ENCODE measurements at places on chromosomes 11 and 22.
A peak's percentile ranks its signal among the peaks of the same experiment; 100 is the strongest.

DNA sequence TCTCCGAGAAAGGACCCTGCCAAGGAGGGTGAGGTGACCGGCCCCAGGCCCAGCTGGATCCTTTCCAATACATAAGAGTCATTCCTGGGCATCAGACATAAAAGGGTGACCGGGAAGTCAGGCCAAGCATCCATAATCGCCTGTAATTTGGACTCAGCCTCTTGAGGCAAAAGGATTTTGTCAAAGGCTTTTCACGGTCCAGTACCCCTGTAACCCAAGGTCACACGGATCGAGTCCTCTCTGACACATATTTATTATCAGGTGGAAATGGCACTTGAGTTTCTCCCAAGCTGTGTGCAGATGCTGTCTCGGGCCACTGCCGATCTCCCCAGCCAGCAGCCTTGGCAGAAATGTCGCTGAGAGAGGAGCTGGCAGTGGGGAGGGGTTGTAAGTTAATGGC, 556.5 kb downstream of the MN1 start:
- no peak overlapping the region for H3K27ac ChIP-seq
- DNase-seq, result no peak
- no peaks in the 10 kb centered on the region for H3K36me3 ChIP-seq
- peaks cover 6% of the 10 kb centered on the region for H3K4me1 ChIP-seq
- H3K27me3 ChIP-seq, result no peaks in the 10 kb centered on the region
- H3K4me3 ChIP-seq, result no peak overlapping the region

DNA sequence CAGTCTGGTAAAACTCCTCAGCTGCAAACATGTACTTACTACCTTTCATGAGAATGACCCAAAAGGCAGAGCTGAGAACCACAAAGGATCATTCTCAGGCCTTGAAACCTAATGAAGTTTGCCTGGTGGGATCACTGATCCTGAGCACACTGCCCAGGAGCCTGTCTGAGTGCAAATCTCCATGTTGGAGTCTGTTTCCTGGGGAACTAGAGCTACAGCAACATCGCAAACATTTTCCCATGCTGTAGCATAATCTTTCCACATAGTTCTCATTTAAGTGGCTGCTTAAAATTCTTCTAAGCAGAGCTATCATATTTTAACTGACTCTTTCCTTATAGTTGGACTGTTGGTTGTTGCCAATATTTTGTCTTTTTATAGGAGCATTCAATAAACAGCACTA, 58.5 kb downstream of the GUCY1A2 start:
- H3K27me3 ChIP-seq, result no peaks in the 10 kb centered on the region
- H3K4me1 ChIP-seq, result no peaks in the 10 kb centered on the region
- H3K36me3 ChIP-seq, result no peaks in the 10 kb centered on the region
- H3K4me3 ChIP-seq, result no peak overlapping the region

- DNase-seq, result no peak
- no peak overlapping the region for H3K4me3 ChIP-seq
- H3K27ac ChIP-seq, result no peak overlapping the region
- H3K36me3 ChIP-seq, result no peaks in the 10 kb centered on the region
- no peaks in the 10 kb centered on the region for H3K4me1 ChIP-seq
These were observed 76.4 kb upstream of the DRD2 start for GRCh38 chr11:113551645-113552044.

DNA sequence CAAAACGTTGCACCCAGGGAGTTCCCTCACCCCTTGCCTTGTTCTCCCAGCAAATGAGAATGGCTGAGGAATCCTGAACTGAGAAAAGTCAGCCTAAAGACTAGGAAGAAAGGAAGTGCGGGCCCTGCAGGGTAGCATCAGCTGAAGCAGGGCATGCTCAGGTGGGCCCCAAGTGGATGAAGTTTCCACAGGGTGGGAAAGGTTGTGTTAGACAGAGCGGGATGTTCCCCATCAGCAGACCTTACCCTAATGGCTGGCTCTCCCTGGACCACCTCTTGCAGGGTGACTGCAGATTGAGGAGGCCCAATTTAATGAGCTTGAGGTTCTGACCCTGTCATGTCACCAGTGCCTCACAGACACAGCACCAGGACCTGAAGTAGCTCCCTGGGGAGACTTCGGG, 81.5 kb upstream of the MYOD1 start:
- no peaks in the 10 kb centered on the region for H3K4me1 ChIP-seq
- no peaks in the 10 kb centered on the region for H3K27me3 ChIP-seq
- H3K36me3 ChIP-seq, result no peaks in the 10 kb centered on the region
- no peak overlapping the region for H3K27ac ChIP-seq

DNA sequence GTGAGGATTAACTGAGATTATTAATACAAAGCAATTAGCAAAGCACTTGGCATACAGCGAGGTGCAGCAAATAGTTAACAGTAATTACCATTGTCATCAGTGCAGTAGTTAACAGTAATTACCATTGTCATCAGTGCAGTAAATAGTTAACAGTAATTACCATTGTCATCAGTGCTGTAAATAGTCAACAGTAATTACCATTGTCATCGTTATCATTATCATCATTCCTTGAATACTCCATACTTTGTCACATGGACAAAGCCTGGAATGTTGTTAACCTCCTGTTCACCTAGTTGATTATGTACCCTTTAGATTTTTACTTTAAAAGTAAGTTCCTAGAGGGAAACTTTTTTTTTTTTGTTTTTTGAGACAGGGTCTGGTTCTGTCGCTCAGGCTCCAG, 19.5 kb upstream of the LYVE1 start:
- no peak for DNase-seq
- H3K27me3 ChIP-seq, result no peaks in the 10 kb centered on the region
- H3K4me3 ChIP-seq, result no peak overlapping the region
- H3K4me1 ChIP-seq, result peaks cover 33% of the 10 kb centered on the region
- H3K36me3 ChIP-seq, result no peaks in the 10 kb centered on the region

DNA sequence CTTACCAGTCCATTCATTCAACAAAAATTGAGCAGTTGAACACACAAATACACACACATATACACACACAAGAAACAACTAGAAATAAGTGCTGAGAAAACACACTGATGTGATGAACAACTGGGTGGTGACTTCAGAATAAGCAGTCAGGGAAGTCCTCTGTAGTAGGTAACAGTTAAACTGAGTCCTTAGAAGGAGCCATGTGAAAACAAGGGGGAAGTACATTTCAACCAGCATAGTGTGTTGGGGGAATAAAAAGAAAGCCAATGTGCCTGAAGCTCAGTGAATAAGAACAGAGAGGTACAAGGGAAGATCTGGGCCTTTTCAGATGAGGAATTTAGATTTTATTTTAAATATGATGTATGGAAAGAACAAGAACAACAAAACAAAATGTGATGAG, 6.8 kb upstream of the TMEM123 start:
- H3K27me3 ChIP-seq, result no peaks in the 10 kb centered on the region
- no peak overlapping the region for H3K4me3 ChIP-seq
- no peak for DNase-seq
- no peak overlapping the region for H3K27ac ChIP-seq
- no peaks in the 10 kb centered on the region for H3K36me3 ChIP-seq

DNA sequence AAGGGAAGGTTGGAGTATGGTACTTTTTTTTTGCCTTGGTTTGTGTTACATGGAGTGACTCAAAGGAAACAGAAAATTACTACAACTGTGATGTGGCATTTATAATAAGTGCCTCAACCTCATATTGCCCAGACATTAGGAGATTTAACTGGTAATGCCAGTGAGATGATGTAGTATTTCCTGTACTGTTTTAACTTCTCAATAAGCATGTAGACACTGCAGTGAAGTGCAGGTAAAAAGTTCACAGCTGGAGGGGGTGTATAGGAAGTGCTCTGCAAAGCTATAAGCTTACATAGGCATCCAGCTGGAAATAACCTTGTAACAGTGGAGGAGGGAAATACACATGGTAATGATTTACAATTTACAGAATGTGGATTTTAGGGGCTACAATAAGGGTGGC, 138.2 kb upstream of the MTMR2 start:
- no peaks in the 10 kb centered on the region for H3K4me1 ChIP-seq
- no peak overlapping the region for H3K27ac ChIP-seq
- no peak overlapping the region for H3K4me3 ChIP-seq
- no peaks in the 10 kb centered on the region for H3K27me3 ChIP-seq
- H3K36me3 ChIP-seq, result no peaks in the 10 kb centered on the region

GRCh38 chr11:64031001-64031400, 4.7 kb upstream of the FLRT1 start:
- peaks cover 27% of the 10 kb centered on the region for H3K4me1 ChIP-seq
- H3K36me3 ChIP-seq, result no peaks in the 10 kb centered on the region
- H3K27me3 ChIP-seq, result peaks cover 11% of the 10 kb centered on the region
- H3K4me3 ChIP-seq, result no peak overlapping the region
- H3K27ac ChIP-seq, result no peak overlapping the region

DNA sequence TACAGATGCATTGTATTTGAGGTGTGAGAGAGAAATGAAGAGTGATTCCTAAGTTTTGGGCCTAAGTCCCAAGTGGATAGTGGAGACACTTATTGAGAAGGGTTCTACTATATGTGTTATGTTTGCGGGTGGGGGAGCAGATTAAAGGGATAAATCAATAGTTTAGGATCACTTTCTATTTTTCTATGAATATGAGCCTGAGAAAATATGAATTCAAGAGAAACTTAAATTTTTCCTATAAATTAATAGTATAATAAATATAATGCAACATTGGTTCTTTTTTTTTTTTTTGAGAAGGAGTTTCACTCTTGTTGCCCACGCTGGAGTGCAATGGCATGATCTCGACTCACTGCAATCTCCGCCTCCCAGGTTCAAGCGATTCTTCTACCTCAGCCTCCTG, 31.3 kb downstream of the AMBRA1 start:
- H3K4me3 ChIP-seq, result no peak overlapping the region
- no peaks in the 10 kb centered on the region for H3K27me3 ChIP-seq
- peak overlapping the region; percentile 20 for H3K27ac ChIP-seq
- DNase-seq, result no peak

- H3K4me1 ChIP-seq, result no peaks in the 10 kb centered on the region
- H3K4me3 ChIP-seq, result no peak overlapping the region
- no peak overlapping the region for H3K27ac ChIP-seq
- H3K36me3 ChIP-seq, result peaks cover 61% of the 10 kb centered on the region
- H3K27me3 ChIP-seq, result no peaks in the 10 kb centered on the region
These were observed 28.0 kb upstream of the TP53AIP1 start for GRCh38 chr11:128970598-128971190.

GRCh38 chr11:72195518-72196270, 3.8 kb downstream of the FOLR1 start:
- DNase-seq, result no peak
- H3K27me3 ChIP-seq, result no peaks in the 10 kb centered on the region
- H3K4me3 ChIP-seq, result no peak overlapping the region
- no peaks in the 10 kb centered on the region for H3K36me3 ChIP-seq
- no peak overlapping the region for H3K27ac ChIP-seq

DNA sequence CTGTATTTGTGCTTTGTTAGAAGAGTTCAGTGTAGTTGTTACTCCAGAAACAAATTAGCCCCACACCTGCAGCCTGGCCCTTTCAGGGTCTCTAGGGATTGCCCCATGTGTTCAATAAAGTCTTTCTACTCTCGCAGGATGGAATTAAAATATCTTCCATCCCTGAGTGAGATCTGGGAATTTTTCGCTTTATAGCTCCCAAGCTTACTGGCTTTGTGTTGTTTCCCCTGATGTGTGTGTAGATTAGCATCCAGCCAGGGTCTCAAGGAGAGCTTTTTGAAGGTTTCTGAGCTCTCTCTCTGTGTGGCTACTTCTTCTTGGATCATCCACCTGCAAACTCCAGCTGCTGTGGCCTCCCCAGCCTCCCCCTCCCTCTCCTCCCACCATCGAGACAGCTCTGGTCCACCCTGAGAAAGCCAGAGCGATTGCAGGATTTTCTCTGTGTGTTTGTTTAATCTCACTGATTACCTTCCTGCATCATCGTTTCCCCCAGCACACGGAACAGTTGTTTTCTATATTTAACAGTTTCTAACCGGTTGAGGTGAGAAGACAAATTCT, 553.5 kb downstream of the TBC1D22A start:
- no peak for DNase-seq
- H3K27ac ChIP-seq, result no peak overlapping the region
- no peaks in the 10 kb centered on the region for H3K4me1 ChIP-seq
- H3K4me3 ChIP-seq, result no peak overlapping the region
- no peaks in the 10 kb centered on the region for H3K36me3 ChIP-seq

- no peak for DNase-seq
- no peak overlapping the region for H3K4me3 ChIP-seq
- H3K27ac ChIP-seq, result no peak overlapping the region
- no peaks in the 10 kb centered on the region for H3K36me3 ChIP-seq
These were observed 216.0 kb upstream of the ISX start for GRCh38 chr22:34849965-34850364.

- H3K27ac ChIP-seq, result no peak overlapping the region
- no peaks in the 10 kb centered on the region for H3K27me3 ChIP-seq
- no peaks in the 10 kb centered on the region for H3K4me1 ChIP-seq
- H3K4me3 ChIP-seq, result no peak overlapping the region
- no peak for DNase-seq
- no peaks in the 10 kb centered on the region for H3K36me3 ChIP-seq
These were observed 305.0 kb upstream of the LARGE1 start for GRCh38 chr22:34225278-34225677.

DNA sequence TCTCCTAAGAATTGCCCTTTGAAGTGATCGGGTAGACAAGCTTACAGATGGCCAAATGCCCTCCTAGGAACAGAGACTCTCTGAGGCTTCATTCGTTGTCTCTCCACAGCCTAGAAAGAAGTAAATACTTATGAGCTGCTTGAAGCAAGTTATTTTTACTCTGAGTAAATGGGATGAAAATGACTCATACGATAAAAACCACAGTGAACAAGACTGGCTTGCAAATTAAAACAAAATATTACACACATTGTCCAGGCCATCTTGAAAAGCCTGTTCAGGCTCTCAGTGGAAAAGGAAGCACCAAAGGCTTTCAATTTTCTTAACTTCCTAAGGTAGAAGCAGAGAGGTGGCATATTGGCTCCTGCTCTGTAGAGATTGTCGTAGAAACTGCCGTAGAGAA, 294.2 kb downstream of the NELL1 start:
- no peaks in the 10 kb centered on the region for H3K27me3 ChIP-seq
- no peak overlapping the region for H3K4me3 ChIP-seq
- H3K36me3 ChIP-seq, result no peaks in the 10 kb centered on the region
- DNase-seq, result no peak
- no peaks in the 10 kb centered on the region for H3K4me1 ChIP-seq
- H3K27ac ChIP-seq, result no peak overlapping the region

DNA sequence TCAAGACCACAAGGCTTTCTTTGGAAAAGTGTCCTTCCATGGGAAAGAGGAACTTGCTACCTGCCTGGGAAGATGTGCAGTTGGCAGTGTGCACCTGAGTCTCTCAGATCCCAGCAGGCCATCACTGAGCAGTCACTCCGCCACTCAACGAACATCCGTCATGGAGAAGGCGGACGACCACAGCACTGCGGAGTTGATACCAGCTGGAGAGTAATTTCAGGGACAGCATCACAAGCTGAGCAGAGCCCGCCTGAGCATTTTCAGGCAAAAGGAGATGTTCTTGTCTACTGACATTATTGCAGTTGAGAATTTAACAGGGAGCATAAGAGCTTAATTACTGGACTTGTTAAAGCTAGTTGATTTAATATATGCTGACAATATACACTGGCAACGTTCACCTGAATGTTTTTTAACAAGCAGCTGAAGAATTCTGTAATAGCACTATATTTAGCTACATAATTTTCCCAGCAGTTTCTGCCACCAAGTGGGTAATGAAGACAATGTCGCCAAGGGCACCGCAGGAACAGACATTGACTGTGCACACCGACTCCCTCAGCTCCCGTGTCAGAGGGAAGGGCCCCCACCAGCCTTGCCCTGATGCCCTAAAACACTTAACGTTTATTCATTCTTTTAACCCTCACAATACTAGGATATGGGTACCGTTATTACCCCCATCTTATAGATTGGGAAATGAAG, 52.4 kb upstream of the ARFGAP3 start:
- peaks cover 33% of the 10 kb centered on the region for H3K4me1 ChIP-seq
- DNase-seq, result no peak
- peaks cover 50% of the 10 kb centered on the region for H3K36me3 ChIP-seq
- H3K4me3 ChIP-seq, result no peak overlapping the region

All from CD14-positive monocyte (primary cell).